A172 (cell line): ENCODE measurements at places on chromosomes 7 and 10. TPM values are rescaled to one million over a fixed set of nuclear protein-coding genes. Genes with fewer than 3 reads are reported as not detected.

The GPER1 gene
- 7.3 and 12.1 TPM in 2 replicates for total RNA-seq

The PLAC9 gene
- total RNA-seq, result 0.21 TPM in 1 of 2 replicates, not detected in the other

- DNase-seq, result no peak
Measured at GRCh38 chr7:123711832-123712293, 36.9 kb downstream of the WASL start.

DNA sequence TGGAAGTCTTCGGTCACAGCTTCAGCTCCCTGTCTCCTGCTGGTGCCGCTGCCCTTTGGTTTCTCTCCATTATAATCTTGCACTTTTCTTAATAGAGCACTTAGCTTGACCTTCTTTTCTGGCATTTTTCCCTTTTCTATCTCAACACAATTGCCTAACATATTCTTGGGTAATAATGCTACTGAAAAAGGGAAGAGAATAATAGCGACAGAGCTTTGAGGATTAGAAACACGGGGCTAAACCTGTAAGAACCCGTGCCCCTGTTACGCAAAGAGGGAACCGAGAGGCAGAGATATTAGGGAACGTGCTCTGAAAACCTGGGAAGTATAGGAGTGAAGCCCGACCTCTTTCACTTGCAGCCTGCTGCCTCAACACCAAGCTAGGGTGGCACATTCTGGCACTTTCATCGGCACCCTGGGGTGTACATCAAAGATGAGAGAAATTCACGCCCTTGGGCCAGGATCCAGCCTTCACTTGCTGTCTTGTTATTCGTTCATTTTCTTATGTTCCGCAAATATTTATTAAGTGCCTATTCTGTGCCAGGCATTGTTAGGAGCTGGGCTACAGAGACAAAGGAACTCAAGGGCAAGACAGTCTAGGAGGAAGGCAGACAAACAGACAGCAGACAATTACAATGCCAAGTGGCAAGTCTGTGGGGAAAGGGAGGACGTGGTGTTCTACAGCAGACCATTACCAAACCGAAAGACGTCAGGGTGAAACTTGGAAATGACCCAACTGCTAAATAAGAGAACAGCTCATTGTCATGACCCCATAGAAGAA lies 33.0 kb upstream of the GALNTL5 start:
- DNase-seq, result no peak
